ENCODE measurements at places on chromosomes 13 and 19.

GRCh38 chr13:47291107-47291656 is 394.3 kb upstream of the HTR2A start:
- no peak for DNase-seq

GRCh38 chr13:27728271-27728670 is 64.0 kb upstream of the GSX1 start:
- no peak for DNase-seq

GRCh38 chr13:59270327-59270726 is 893.4 kb downstream of the DIAPH3 start:
- no peak for DNase-seq

DNA sequence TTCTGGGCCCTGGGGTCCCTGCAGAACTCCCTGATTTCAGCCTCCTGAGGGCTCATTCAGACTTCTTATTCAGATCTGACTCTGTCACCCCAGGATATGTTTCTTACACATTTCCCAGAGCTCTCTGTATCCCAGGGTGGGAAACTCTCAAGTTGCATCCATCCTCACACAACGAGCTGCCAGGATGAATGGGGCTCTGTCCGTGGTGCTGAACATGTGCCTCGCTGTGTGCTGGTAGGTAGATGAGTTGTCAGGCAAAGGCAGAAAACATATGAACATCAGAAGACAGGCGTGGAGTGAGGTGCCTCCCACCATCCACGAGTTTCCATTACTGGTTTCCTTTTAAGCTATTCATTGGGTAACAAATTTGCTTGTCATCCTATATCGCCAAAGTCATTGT is 11.4 kb upstream of the IGFL1 start:
- no peak for DNase-seq

GRCh38 chr13:107185889-107186288 is 618.0 kb upstream of the ARGLU1 start:
- DNase-seq, result no peak

GRCh38 chr13:105817498-105817897 is 718.0 kb downstream of the EFNB2 start:
- no peak for DNase-seq

- no peak for DNase-seq
These were observed 85.7 kb downstream of the NUFIP1 start for GRCh38 chr13:44903574-44903985.

DNA sequence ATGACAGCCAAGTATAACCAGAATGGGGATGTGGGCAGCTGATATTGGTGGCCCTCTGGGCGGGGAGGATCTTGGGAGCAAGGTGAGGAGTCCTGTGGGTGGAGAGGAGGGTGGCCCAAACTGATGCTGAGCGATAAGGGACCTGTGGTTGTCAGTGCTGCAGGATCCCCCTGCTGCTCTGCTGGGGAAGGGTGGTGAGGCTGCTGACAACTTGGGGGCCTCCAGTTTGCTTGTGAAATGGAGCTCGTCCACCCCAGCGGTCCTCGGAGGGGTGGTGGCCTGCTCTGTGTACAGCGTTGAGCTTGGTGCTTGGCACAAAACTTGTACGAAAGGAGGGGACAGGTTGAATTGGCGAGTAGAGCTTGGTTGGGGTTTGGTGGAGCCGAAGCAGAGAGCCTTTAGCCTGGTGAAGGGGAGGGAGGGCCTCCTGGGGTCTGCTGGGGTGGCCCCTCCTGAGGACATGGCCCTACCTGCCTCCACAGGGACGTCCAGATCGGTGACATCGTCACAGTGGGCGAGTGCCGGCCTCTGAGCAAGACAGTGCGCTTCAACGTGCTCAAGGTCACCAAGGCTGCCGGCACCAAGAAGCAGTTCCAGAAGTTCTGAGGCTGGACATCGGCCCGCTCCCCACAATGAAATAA is 2.9 kb downstream of the RPS11 start:
- no peak for DNase-seq

GRCh38 chr13:102872131-102872530 is 26.3 kb downstream of the ERCC5 start:
- no peak for DNase-seq

GRCh38 chr19:54888239-54888638 is 14.2 kb downstream of the FCAR start:
- DNase-seq, result no peak

- no peak for DNase-seq
These were observed 11.5 kb downstream of the PPP1R15A start for GRCh38 chr19:48883726-48884125.

GRCh38 chr19:2016041-2016807 is 710 bp upstream of the BTBD2 start:
- DNase-seq, result no peak

- no peak for DNase-seq
These were observed 2.4 kb downstream of the THAP8 start for GRCh38 chr19:36051637-36052036.

GRCh38 chr19:49363268-49364082 is at the start of gene DKKL1:
Gene DKKL1, plus strand, starts transcription at chr19:49363877. Its CDS starts 122 bp downstream, at chr19:49363999.
- DNase-seq, result peak; percentile 96

All from NCI-H1048 (cell line).